ENCODE measurements at places on chromosomes 2 and 18. TPM values are rescaled to one million over a fixed set of nuclear protein-coding genes. Genes with fewer than 3 reads are reported as not detected.
A peak's percentile ranks its signal among the peaks of the same experiment; 100 is the strongest.

DNA sequence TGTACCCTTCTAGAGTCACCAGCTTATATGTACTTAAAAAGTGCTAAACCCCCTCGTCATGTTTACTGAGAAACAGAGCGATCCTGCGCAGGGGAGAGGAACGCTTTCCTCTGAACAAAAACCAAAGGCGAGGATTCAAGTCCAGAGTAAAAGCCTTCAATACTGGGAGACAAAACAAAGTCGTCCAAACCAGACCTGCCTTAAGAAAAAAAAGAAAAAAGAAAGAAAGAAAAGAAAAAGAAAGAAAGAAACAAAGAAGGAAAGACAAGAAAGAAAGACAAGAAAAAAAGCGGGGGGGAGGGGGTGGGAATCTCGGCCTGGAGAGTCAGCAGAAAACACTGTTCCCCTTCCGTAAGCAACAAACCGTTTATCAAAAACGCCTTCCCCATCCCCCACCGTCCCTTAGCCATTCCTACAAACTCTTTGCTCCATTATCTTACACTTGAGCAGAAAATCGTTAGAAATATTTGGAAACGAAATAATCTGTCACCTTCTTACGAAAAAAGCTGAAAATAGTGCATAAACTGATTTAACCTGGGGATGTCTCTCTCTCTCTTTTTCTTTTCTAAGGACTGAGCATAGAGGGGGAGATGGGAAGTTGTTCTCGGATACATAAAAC lies 3.3 kb downstream of the PTGR3 start:
- no peak overlapping the region for H3K27ac ChIP-seq
- no peak for DNase-seq
- no peaks in the 10 kb centered on the region for H3K36me3 ChIP-seq
- no peak overlapping the region for H3K4me3 ChIP-seq
- H3K27me3 ChIP-seq = no peaks in the 10 kb centered on the region

GRCh38 chr18:22021701-22022100 lies 147.7 kb upstream of the GATA6 start:
- no peaks in the 10 kb centered on the region for H3K27me3 ChIP-seq
- peaks cover 60% of the 10 kb centered on the region for H3K4me1 ChIP-seq
- no peak overlapping the region for H3K4me3 ChIP-seq
- peak overlapping the region; percentile 74 for H3K27ac ChIP-seq
- no peaks in the 10 kb centered on the region for H3K36me3 ChIP-seq
- DNase-seq = peak; percentile 86

- H3K27me3 ChIP-seq = no peaks in the 10 kb centered on the region
- no peak overlapping the region for H3K4me3 ChIP-seq
- H3K4me1 ChIP-seq = peaks cover 42% of the 10 kb centered on the region
- H3K27ac ChIP-seq = no peak overlapping the region
- H3K36me3 ChIP-seq = no peaks in the 10 kb centered on the region
- no peak for DNase-seq
These were observed 18.7 kb downstream of the MERTK start for GRCh38 chr2:111917106-111917505.

The SCN3A gene
- total RNA-seq = 0.33 TPM

The OTOS gene
- total RNA-seq = not detected

The CCDC102B gene
- 6.3 TPM for total RNA-seq

The CMPK2 gene
- 6.7 TPM for total RNA-seq

Data from body of pancreas (tissue), 4 donors.